ENCODE measurements at places on chromosomes 12 and 14.

GRCh38 chr14:100092832-100093231 is 27.6 kb downstream of the EVL start:
- H3K36me3 ChIP-seq, result peaks cover 7% of the 10 kb centered on the region
- peaks cover 10% of the 10 kb centered on the region for H3K4me1 ChIP-seq
- H3K27me3 ChIP-seq, result no peaks in the 10 kb centered on the region
- no peak overlapping the region for H3K27ac ChIP-seq
- no peak overlapping the region for H3K4me3 ChIP-seq

DNA sequence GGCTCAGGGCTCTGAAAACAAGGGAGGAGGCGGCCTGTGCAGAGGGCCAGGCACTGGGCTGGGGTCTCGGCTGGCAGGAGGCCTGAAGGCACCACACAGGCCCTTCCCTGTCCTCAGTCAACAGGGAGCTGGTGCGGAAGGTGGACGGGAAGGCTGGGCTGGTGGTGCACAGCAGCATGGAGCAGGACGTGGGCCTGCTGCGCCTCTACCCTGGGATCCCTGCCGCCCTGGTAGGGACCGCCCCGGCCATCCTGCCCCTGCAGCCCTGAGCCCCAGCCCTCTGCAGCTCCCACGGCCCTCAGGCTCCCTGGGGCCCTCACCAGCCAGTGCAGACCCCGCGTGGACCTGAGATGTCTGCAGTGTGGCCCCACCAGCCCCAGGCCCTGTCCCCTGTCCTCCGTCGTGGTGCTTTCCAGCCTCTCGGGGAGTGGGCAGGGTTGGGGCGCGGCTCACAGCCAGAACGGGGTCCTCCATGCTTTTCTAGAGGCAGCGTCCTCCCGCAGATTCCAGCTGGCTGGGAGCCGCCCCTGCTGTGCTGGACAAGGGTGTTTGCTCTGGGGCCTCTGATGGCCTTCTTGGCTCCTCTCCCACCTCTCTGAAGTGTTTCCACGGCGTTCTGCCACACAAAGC is 18.1 kb downstream of the ASPG start:
- H3K27ac ChIP-seq, result no peak overlapping the region
- H3K4me1 ChIP-seq, result no peaks in the 10 kb centered on the region
- H3K27me3 ChIP-seq, result no peaks in the 10 kb centered on the region
- no peak for DNase-seq
- no peak overlapping the region for H3K4me3 ChIP-seq

- H3K4me3 ChIP-seq, result no peak overlapping the region
- H3K4me1 ChIP-seq, result no peaks in the 10 kb centered on the region
- H3K27ac ChIP-seq, result no peak overlapping the region
- no peaks in the 10 kb centered on the region for H3K27me3 ChIP-seq
- no peaks in the 10 kb centered on the region for H3K36me3 ChIP-seq
Observed at GRCh38 chr14:28673056-28673455, 93.5 kb upstream of the FOXG1 start.

- no peaks in the 10 kb centered on the region for H3K27me3 ChIP-seq
- H3K4me3 ChIP-seq, result no peak overlapping the region
- DNase-seq, result no peak
- peaks cover 4% of the 10 kb centered on the region for H3K4me1 ChIP-seq
- no peak overlapping the region for H3K27ac ChIP-seq
Observed at GRCh38 chr12:50840809-50841487, 1.8 kb upstream of the TMPRSS12 start.

GRCh38 chr12:122099856-122100255 is 21.3 kb downstream of the MLXIP start:
- DNase-seq, result no peak
- H3K4me3 ChIP-seq, result no peak overlapping the region
- peak overlapping the region; percentile 77 for H3K27ac ChIP-seq
- no peaks in the 10 kb centered on the region for H3K36me3 ChIP-seq
- no peaks in the 10 kb centered on the region for H3K27me3 ChIP-seq

DNA sequence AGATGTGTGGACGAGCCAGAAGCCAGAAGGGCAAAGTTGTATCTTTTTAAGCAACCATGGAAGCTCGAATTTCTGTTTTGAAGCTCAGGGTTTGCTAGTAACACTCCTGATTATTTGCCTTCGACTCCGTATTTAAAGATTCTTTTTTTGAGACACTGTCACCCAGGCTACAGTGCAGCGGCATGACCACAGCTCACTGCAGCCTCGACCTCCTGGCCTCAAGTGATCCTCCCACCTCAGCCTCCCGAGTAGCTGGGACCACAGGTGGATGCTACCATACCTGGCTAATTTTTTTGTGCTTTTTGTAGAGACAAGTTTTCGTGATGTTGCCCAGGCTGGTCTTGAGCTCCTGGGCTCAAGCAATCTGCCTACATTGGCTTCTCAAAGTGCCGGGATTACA is 18.7 kb upstream of the OASL start:
- no peak overlapping the region for H3K4me3 ChIP-seq
- H3K4me1 ChIP-seq, result no peaks in the 10 kb centered on the region
- no peaks in the 10 kb centered on the region for H3K36me3 ChIP-seq
- no peak for DNase-seq
- H3K27me3 ChIP-seq, result no peaks in the 10 kb centered on the region
